ENCODE measurements at places on chromosomes 12 and 14.
A peak's percentile ranks its signal among the peaks of the same experiment; 100 is the strongest.

GRCh38 chr14:37195327-37195726 is 2.4 kb upstream of the MIPOL1 start:
- no peak for DNase-seq

- DNase-seq: no peak
These were observed 269.2 kb upstream of the DAAM1 start for GRCh38 chr14:58919217-58919616.

GRCh38 chr12:131103669-131104462 is 150.2 kb downstream of the ADGRD1 start:
- no peak for DNase-seq

GRCh38 chr12:131251336-131252101 is 297.8 kb downstream of the ADGRD1 start:
- no peak for DNase-seq

DNA sequence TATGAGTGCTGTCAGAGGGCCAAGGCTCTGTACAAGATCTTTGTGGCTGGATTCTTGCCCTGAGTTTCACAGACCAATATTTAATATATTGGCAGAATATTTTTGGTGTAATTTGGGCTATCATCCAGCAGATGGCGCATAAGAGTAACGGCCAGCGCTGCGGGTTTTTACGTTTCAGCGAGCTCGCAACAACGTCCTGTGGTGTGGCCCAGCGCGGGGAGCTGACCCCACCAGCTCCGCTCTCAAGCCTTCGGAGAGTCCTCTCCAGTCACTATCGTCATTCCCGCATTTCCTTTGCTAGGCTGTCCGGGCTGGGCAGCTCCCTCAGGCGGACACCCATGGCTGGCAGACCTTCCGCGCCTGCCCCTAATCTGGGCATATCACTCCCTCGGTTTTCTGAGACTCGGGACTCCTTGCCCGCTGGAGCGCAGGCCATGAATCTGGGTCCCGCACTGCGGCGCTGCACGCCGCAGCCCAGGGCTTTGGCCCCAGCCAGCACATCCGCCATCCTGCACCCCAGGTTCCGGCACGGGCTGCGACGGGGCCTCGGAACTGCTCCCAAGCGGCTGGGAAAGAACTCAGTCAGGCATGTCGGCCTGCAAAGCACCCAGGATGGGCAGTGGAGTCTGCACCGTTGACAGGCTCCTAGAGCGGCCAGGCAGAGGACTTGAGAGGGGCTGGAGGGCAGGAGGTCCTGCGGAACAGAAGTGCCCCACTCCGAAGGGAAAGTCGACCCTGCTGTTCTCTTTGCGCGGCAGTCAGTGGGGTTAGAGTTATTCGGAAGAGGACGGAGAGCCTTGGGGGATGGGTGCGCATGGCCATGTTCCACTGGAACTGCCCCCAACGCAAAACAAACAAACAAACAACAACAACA is 18.4 kb downstream of the OLR1 start:
- peak; percentile 64 for DNase-seq

GRCh38 chr12:3168223-3169221 is 91.3 kb downstream of the TSPAN9 start:
- no peak for DNase-seq

DNA sequence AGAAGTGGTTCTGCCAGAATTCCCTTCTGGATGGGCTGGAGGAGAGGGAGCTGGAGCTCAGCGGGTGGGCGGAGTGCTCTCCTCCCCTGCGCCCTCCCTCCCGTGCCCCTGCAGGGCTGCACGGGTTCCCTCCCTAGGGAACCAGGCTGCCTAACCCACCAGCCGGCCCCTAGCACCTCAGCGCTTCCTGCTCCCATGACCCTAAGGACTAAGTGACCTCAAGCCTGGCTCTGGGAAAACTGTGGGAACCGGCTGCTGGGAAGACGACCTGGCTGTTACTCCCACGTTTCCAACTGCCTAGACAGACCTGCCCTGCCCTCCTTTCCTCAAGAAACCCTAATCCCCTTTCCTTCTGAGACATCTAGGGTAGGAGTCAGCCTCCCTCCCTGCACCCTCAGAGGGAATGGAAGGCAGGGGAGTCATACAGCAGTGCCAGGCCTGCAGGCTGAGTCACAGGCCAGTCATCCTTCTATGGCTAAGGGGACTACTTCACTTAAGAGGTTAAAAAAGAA is 31.5 kb downstream of the SLC6A12 start:
- DNase-seq: no peak

GRCh38 chr14:73723406-73723796 is 9.2 kb upstream of the PNMA1 start:
- DNase-seq: no peak

- no peak for DNase-seq
These were observed 11.0 kb downstream of the C12orf76 start for GRCh38 chr12:110037315-110037714.

- no peak for DNase-seq
These were observed 622.4 kb upstream of the TBX3 start for GRCh38 chr12:115306380-115306779.

GRCh38 chr12:12600659-12601058 is 11.0 kb upstream of the CREBL2 start:
- no peak for DNase-seq

- DNase-seq: peak; percentile 63
These were observed 606 bp downstream of the CINP start for GRCh38 chr14:102362084-102362483.

DNA sequence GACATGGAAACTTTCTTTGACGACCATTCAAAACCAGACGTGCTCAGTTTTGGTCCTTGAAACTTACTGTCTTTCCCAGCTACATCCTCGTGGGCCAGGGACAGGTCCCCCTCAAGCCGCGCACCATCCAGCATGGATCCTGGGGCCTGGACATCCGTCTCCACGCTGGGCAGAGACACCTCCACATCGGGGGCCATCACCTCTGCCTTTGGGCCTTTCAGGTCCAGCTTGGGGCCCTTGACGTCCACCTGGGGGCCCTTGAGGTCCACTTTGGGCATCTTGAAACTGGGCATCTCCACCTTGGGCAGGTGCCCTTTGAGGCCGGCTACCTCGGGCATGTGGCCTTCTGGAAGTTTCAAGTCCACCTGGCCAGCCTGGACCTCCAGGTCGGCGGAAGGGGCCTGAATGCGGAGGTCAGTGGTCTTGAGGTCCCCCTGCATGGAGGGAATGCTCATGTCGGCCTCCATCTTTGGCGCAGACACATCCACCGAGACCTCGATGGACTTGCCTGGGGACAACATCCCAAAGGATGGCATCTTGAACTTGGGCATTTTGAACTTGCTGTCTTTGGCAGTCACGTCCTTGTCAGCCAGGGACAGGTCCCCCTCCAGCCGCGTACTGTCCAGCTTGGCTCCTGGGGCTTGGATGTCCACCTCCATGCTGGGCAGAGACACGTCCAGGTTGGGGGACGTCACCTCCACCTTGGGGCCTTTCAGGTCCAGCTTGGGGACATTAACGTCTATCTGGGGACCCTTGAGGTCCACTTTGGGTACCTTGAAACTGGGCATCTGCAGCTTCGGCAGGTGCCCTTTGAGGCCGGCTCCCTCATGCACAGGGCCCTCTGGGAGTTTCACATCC is 17.1 kb downstream of the PLD4 start:
- no peak for DNase-seq

GRCh38 chr12:25924491-25925001 is 33.9 kb upstream of the RASSF8 start:
- no peak for DNase-seq

- DNase-seq: no peak
These were observed 170.6 kb downstream of the PRKCH start for GRCh38 chr14:61491876-61492434.

DNA sequence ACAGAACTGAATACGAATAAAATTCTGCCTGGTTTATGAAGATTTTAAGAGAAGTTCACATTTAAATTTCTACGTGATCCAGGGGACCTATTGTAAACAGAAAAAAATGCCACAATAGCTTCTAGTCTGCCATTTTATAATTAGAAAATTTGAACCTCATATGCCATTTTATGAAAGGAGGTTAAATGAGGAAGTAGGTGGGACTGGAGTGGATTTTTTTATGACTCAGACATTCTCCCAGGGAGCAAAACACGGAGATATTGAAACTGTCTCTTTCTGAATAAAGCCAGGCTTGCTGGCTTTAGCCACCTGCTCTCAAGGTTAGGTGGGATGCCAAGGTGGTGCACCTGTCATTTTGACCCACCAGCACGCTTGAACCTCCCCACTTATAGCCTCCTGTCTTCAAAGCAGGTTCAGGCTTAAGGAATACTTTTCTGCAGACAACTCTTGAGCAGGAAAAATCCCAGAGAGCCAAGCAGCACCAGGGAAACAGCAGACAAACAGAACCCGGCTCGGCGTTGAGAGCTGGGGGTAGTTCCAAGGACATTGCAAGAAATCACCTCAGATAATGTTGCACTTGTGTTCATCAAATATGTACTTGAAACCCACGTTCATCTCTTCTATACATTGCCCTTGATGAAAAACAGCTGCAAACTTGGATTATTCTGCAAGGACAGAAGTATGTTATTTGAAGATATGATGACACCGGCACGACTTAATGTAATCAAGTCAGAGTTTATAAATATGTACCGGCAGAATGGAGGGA is 203.7 kb downstream of the PPM1H start:
- peak; percentile 20 for DNase-seq

DNA sequence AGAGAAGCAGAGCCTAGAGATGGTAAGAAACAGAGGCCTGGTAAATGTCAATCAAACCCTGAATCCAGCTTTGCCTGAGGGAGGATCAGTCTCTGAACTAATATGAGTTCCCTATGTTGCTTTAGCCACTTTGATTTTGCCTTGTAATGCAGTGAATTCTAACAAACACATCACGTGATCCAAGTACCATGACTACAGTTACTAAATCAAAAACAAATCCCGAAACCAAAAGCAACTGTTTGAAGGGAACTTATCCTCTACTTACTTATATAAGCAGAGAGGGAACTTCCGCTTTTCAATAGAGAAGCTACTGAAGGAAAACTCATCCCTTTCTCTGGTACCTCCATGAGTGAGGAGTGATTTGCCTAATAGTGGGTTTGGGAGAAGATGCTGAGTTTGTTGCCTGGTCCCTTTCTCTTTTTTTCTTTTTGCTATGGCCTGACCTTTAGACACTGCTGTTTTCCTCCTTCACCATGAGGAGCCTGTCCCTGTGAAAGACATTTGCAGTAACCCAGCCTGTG is 7.7 kb upstream of the PPTC7 start:
- peak; percentile 72 for DNase-seq

GRCh38 chr12:113347-113746 is 46.8 kb downstream of the IQSEC3 start:
- no peak for DNase-seq

GRCh38 chr14:20846560-20846959 is 43.9 kb upstream of the RNASE1 start:
- DNase-seq: no peak

DNA sequence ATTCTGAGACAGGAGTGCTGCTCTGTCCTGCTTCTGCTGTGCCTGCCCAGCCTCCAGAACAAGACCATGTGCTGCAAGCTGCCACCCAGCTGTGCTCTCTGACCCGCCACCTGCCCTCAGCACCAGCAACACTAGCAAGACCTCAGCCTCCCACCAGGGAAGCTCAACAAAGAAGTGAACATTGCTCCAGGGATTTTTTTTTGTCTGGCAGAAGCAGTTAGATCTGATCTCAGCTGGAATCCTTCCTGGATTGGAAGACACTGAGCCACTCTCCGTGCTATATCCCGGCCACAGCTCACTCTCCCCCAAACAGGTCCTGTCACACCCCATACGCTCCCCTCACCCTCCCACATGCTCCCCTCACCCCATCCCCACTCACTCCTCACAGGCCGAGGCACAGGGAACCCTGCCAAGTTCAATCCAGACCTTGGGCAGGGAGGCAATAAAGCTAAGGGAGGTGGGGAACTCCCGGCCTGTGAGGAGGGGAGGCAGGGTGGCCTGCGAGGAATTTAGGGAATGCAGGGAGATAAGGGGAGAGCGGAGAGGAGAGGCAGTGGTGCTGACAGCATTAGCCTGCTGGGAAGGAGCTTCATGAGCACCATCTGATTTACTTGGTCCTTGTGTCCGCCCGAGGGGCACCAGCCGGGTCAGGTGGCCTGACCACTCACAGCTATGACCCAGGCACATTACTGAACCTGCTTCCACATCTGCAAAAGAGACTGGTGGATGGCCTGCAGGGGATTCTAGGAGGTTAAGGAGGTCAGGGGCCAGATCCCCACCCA is 29.7 kb downstream of the CCDC85C start:
- no peak for DNase-seq

DNA sequence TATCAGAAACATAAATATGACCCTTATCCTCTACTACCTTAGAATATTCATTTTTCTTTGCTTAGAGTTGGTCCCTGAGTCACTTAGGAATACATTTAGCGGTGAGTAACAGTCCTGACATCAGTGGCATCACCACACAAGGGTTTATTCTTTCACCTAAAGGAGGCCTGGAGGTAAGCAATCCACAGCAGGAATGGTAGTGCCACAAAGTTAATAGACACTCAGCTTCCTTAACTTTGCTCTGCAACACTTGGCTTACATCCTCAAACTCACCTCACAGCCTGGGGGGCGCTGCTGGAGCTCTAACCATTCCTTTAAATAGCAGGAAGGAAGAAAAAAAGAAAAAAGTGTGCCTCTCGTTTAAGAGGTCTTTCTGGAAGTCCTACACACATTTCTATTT is 29.1 kb downstream of the BBOF1 start:
- DNase-seq: no peak

- no peak for DNase-seq
These were observed 35.9 kb upstream of the EGLN3 start for GRCh38 chr14:33986804-33987203.

GRCh38 chr12:119008691-119009221 is 27.4 kb downstream of the SRRM4 start:
- DNase-seq: no peak

- DNase-seq: no peak
These were observed at the start of gene AGAP2 for GRCh38 chr12:57738661-57739237. AGAP2 (minus strand) TSS chr12:57738742; CDS start chr12:57738246, 496 bp downstream.

DNA sequence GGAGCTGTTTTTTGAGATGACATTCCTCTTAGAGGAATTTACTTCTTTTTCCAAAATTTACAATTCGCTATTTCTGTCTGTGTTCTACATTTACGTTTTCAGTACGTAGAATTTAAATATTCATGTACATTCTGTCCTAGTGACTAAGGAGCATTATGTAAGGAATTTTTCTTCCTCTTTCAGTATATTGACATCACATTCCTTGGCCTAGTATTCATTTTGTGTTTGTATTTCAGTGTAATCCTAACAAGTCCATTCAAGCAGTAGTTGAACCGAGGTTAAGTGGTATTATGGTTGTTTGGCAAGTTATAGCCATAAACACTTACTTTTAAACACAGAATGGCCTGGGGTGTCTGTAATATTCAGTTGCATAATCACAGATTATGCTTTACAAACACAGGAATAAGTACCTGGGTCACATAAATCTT is 465.2 kb downstream of the PCNX1 start:
- DNase-seq: peak; percentile 11

GRCh38 chr14:89574420-89574819 is 157.4 kb upstream of the FOXN3 start:
- DNase-seq: no peak

DNA sequence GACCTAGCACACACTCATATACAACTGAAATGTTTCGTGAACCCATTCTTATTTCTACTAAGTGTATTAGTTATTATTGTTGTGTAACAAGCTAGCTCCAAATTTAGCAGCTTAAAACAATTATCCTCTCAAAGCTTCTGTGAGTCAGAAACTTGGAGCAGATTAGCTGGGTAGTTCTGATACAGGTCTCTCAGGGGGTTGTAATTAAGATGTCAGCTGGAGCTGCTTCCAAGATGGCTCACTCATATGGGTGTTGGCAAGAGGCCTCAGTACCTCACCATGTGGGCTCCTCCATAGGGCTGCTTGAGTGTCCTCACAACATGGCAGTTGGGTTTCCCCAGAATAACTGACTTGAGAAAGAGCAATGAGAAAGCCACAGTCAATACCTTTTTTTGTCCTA is 9.8 kb downstream of the GPR135 start:
- DNase-seq: no peak

Measured in GM20000 (cell line).